ENCODE measurements at places on chromosomes 2 and 18. TPM values are rescaled to one million over a fixed set of nuclear protein-coding genes. Genes with fewer than 3 reads are reported as not detected.

DNA sequence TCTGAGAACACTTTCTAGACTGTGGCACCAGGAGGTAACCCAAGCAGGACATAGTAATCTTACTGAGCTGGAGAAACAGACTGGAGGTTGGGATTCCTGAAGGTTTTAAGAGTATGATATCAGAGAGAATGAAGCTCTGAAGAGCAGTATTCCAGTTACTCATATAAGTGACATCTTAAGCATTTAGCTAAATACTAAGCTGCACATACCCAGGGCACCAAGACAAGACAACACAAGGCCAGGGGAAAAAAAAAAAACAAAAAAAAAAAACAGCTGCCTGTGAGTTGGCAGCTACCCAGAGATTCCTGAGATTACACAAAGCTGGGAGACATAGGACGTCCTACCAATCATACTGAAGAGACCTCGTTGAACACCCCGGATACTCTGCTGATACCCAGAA is 175.8 kb downstream of the SRBD1 start:
- no peak for DNase-seq

DNA sequence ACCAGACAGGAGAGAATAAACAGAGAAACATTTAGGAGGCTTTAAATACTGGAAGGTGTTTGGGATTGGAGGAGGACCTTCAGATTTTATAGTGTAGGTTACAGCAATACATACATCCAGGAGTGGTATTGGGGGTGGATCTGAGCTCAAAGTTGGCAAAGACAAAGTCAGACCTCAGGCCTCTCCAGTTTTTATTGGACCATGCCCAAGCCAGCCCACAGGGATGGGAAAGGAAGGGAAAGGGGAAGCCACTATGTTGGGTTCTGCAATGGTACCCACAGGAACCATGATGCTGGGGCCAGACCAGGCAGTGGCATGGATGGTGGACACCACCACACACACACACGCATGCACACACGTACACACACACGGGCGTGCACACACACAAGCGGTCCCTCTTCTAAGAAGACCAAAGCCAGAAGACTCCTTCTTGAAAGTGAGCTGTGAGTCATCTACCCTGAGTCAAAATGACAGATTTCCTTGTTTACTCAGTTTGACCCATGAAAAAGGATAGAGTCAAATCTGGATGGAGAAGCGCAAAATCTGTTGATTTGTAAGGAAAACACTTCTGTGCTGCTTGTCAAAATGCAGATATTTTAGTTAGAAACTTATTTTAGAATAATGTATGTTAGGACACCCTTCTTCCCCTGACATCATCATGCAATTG is 87.9 kb downstream of the TRABD2A start:
- no peak for DNase-seq

DNA sequence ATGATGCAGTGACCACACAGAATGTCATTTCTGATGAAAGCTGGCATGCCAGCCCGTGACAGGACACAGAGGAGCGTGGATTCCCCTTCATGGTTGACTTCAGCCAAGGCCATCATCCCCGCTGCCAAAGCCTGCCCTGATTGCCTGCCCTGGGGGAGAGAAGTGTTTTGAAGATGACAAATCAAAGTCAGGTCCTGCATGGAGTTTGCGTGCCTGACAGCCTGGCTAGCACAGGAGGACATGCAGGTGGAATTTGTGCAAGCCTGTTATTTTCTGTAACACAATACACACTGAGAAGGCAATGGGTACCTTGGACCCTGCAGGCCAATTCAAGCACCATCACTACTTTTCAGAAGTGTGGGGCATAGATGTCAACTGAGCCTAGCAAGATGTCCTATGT is 5.4 kb upstream of the IL1R2 start:
- DNase-seq, result no peak

- no peak for DNase-seq
Observed at GRCh38 chr18:50231621-50232020, 34.7 kb downstream of the CFAP53 start.

GRCh38 chr2:54482715-54483114 is 26.6 kb downstream of the SPTBN1 start:
- DNase-seq, result no peak

DNA sequence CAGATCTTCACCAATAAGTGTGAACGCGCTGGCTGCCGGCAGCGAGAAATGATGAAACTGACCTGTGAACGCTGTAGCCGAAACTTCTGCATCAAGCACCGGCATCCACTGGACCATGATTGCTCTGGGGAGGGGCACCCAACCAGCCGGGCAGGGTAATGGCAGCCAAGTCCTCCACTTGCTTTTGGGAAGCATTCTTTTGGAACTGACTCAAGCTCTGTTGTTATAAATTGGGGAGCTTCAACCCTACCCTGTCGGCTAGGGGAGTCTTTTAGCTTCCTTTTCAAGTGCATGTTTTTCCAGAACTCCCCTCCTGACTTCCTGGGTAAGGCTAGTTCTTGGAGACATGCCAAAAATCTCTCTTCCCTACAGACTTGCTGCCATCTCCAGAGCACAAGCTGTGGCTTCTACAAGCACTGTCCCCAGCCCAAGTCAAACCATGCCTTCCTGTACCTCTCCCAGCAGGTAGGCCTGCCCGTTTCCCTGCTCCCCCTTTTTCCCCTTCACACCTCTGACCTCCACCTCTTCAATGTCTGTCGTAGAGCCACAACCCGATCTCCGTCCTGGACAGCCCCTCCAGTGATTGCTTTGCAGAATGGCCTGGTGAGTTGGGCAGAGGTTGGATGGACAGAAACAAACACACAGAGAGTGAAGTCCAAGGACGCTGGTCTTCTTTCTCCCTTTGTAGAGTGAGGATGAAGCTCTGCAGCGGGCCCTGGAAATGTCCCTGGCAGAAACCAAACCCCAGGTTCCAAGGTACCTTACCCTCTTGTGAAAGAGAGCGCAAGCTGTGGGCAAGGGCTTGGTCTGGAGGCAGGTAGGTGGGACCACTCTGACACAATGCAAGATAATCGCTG is 1.5 kb downstream of the ZFAND2B start:
- no peak for DNase-seq

DNA sequence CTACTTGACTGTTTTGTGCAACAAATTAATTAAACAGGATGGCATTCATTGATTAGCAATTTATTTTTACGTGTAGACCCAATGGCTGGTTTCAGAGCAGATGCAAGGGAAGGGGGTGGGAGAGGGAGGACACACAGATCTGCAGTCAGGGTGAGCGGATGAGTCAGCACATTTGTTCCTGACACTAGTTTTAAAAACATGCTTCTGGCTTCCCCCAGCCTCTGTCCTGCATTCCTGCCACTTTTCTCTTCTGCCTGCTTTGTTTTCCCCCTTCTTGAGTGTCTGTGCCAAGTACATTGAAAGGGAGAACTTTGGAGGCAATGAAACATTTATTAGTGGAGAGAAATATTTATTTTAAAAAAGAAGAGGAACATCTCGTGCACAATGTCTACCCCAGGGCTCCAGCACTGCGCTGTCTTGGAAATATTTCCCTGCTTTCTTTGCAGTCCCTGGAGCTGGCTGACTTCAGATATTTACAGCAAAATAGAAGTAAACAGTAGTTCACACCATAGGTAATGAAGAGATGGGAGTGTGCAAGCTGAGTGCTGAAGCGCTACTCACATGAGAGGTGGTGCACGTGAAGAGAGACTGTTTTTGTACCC is 52.2 kb downstream of the NRP2 start:
- no peak for DNase-seq

PROKR1 gene
- 0.45 TPM for polyA plus RNA-seq

IL36RN gene
- not detected for polyA plus RNA-seq

MORN2 gene
- 50.8 TPM for polyA plus RNA-seq
